ENCODE measurements at places on chromosomes 7 and 10.

- peak; percentile 82 for DNase-seq
These were observed 35.4 kb downstream of the TRIL start for GRCh38 chr7:28922624-28923331.

- DNase-seq = no peak
These were observed 325.5 kb downstream of the SFMBT2 start for GRCh38 chr10:7085147-7085912.

DNA sequence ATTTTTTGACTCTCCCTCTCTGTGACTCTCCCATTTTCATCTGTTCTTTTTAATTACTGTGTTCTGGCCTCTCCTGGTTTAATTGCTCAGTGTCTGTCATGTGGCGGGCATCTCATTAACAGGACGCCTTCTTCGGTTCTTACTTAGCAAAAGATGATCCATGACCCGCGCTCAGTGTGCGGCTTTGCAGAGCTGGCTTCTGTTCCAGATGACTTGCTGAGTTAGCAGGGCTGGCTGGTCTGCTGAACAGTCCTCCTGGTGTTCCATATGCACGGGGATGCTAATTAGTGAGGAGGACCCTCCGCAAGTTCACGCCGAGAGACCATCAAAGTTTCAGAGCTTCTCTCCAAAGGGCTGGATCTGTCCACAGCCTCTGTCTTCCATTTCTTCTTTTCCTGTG lies 258.6 kb upstream of the MKI67 start:
- DNase-seq = no peak

DNA sequence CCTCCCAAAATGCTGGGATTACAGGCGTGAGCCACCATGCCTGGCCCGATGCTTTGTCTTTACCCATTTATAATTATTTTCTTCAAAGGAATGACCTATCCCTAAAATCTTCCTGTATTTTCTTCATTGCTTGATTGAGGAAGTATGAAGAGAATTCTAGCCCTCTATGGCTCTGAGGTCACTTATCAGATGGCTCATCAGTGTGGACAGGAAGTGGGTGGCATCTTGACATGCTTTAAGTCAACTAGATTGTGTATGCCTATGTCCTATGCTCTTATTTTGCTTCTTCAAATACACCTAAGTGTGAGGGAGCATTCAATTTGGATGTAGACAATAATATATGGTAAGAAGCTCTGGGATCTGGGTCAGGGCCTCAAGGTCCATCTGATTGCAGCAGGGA lies 1020.5 kb downstream of the LRMDA start:
- DNase-seq = no peak

DNA sequence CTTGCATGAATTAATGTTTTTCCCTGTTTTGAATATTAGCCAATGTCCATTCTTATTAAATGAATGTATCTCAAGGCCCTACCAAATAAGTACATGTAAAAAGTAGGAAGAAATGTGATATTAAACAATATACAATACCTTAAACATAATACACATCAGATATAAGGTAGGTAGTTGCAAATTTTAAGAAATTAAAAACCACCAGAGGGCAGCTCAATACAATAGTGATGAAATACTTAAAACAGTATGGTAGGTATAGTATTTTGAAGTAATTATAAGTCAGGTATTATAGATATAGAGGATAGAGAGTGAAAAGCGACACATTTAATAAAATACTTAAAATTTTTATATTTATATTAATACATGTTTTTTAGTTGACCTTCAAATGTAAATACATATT lies 43.6 kb upstream of the CDK14 start:
- DNase-seq = no peak

GRCh38 chr7:38178695-38179344 lies 775 bp downstream of the STARD3NL start:
- DNase-seq = peak; percentile 13

DNA sequence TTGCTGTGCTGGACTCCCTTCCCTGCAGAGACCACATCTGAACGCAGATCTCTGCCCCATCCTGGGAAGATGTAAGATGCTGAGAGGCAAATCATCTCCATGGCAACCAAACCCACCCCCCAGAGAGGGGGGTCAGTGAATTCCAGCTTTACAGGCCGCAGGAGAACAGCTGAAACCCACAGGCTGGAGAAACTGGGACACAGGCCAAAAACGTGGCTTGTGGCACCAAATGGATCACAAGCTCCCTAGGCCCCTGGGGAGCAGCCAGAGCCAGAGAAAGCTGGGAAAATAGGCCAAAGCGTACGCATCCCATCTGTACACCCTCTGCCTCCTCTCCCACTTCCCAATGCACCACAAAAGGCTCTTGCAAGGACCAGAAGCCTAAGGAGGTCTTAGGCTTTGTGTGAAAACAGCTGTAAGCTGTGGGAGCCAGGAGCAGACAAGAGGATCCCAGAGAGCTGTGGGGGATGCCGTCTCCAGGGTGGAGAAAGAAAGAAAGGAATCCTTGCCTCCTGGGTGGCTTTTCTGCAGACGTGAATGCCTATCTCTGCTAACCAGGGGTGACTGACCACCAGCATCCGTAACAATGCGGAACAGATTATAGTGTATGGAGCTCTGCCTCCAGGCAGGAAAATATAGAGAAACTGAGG lies 59.5 kb downstream of the TMEM130 start:
- no peak for DNase-seq

DNA sequence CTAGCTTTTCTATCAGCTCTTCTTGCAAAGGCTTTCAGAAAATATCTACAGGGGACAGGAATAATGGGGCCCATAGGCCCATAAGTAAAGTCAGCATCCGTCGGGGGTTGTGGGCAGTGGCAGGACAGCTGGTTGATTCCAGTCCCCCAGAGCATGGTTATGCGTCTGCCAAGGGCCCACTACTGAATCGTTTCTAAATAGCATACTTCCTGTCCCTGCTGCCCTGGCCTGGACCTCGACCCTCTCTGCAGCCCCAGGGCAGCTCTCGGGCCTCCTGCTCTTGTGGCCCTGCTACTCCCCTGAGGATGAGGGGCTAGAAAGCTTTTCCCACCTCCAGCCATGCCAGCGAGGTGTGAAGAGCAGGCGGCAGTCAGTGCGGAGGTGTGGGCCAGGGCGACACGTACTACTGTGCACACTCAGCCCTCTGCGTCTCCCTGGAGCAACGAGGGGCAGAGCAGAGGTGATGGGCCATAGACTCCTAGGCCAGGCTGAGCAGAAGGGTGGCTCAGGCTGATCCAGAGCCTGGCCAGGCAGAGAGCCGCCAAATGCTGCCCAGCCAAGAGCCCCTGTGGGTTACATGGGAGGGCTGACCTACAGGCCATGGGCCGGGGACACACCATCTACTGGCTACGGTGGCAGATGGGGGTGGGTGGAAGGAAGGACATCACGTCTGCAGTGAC lies 4.7 kb upstream of the OPN4 start:
- no peak for DNase-seq

GRCh38 chr10:1461016-1461415 lies 276.3 kb downstream of the ADARB2 start:
- DNase-seq = no peak

GRCh38 chr10:104281694-104282093 lies 12.7 kb downstream of the GSTO2 start:
- DNase-seq = no peak

DNA sequence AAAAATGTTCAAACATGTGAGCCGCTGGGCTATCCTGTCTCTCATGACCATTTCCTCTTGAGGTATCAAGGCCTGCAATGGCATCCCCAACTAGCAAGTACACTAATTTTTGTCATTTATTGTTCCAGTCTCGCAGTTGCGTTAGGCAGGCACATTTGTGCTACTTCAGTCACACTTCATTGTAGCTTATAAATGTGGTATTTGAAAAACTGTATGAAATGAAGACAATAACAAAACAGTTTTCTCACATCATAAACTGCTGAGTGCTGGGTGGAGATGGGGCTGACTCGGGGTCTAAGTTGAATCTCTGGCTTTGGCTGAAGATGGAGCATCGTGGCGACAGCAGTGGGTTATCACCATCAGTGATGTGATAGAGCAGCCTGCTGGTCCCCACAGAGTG lies 92.7 kb downstream of the FAM13C start:
- no peak for DNase-seq

DNA sequence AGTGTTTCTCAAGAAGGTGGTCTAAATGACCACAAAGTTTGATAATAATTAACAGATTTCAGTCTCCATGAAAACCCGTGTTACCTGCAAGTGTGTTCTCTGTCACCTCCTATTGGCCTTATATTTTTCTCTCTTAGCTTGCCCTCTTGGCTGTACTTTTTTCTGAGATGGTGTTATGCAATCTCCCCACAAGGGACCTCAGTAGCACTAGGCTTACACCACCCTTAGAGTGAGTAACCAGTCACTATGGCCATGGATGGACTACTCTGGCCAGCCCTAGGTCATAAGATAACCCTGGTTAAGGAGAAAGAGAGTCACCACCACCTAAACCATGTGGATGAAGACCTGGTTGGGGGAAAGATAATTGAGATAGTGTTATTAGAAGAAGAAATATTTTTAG lies 76.8 kb downstream of the NPSR1 start:
- DNase-seq = no peak

DNA sequence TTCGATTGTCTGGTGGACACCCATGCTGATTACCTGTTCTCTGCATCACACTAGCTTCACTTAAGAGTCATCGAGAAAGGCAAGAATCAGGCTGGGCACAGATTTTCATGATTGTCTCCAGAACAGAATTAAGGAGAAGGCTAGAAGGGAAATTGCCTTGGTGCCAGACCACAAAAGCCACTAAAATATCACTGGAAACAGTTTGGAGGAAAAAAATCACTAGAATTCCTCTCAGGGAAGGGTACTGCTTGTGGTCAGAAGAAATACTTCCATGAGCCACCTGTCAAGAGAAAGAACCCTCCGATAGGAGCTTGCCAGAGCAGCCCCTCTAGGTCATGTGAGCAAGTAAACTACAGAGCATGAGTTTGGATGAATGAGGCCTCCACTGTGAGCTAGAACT lies 269.3 kb upstream of the TEX47 start:
- DNase-seq = no peak

GRCh38 chr7:47370461-47371042 lies 211.4 kb downstream of the TNS3 start:
- DNase-seq = no peak

DNA sequence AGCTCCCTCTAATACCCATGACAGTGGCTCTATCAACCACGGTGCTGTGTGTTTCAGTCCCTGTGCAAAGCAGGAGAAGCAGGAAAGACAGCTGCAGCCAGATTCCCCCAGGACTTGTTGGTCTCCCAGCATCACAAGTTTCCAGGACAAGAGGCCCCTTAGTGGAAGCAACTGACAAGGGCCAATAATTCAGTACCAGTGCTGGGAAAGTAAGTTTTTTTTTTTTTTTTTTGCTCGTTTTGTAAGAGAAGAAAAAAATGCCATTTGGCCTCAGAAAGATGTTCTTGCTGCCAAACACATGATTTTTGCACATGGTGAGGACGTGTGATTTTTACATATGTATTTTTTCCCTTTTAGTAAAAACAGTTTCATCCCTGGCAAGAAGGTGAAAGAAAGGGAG lies 284.2 kb upstream of the ZMIZ1 start:
- DNase-seq = no peak

- DNase-seq = no peak
These were observed 156.4 kb upstream of the MDFIC start for GRCh38 chr7:114765331-114766040.

DNA sequence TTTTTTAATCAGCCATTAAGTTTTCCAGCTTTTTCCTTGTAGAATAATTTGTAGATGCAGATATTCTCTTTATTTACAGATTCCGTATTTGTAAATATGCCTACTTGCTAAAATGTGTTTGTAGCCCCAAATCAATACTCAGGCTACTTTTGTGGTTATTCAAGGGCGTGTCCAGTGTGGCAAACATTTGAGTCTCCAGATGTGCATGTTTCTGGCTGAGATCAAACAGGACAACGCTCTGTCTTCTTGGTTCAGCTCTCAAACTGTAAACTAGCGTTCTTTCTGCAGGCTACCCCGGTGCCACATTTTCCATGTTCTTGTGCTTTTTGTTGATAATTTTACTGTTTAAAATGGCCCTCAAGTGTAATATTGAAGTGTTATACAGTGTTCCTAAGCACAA lies 16.2 kb upstream of the OR2A5 start:
- no peak for DNase-seq

DNA sequence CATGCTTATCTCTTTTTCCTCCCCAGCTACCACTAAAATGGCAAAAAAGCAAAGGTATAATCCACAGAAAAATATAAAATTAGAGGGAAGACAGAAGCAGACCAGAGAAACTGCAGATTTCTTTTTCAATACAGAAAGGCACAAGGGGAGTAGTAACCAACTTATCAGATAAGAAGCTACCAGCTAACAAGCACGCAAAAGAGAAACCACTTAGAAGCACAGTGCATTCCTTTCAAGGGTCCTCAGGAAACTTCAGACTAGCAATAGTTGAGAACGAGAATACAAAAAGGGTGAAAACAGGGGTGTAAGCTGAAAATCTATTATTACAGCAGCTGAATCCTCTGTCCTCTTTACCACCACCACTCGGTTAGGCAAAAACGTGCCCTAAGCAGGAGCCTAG lies 9.9 kb upstream of the OR2A5 start:
- DNase-seq = no peak

GRCh38 chr10:86363184-86363832 lies 3.3 kb downstream of the GRID1 start:
- DNase-seq = no peak

DNA sequence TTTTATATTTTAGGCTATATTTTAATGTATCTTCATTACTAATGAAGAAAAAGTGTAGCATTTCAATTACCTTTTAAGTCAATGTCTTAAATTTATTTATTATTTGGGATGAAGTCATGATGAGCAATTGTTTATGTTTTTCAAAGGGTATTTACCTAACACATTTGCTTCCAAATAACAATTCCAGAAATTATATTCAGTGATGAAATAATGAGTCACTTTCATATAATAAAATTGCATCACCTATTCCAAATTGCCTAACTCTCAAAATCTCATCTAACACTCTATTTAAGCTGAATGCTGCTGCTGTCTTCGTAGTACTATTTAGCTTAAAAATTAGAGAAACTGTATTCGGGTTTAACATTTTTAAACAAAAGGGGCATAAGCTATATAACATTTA lies 97.7 kb downstream of the PRKG1 start:
- DNase-seq = no peak

- DNase-seq = no peak
These were observed 15.9 kb downstream of the TRIM56 start for GRCh38 chr7:101100858-101101847.

GRCh38 chr7:143906895-143907294 lies 4.9 kb upstream of the TCAF1 start:
- DNase-seq = no peak

DNA sequence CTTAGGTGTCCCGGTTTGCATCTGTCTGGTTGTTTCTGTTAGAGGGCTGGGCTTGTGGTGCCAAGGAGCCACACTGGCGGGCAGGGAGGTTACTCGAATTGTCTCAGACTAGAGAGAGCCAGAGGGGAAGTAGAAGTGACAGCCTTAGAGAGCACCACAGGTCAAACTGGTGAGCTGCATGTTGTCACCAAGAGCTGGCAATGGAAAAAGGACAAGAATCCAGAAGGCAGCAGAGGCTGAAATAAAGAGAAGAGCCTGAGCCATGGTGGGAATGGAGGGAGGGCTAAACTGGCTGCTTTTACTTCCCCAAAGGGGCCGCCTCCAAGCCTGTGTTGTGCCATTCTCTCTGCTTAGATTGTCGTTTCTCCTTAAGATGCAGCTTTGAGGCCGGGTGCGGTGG lies 31.1 kb upstream of the RHBDD2 start:
- DNase-seq = no peak

GRCh38 chr7:45897042-45897690 lies 8.9 kb downstream of the IGFBP1 start:
- DNase-seq = no peak

- DNase-seq = no peak
These were observed 202.1 kb downstream of the COBL start for GRCh38 chr7:51114501-51114900.

All from NCI-H460 (cell line).